Effector CD4-positive, alpha-beta T cell (primary cell): ENCODE measurements at places on chromosomes 7 and 10.

DNA sequence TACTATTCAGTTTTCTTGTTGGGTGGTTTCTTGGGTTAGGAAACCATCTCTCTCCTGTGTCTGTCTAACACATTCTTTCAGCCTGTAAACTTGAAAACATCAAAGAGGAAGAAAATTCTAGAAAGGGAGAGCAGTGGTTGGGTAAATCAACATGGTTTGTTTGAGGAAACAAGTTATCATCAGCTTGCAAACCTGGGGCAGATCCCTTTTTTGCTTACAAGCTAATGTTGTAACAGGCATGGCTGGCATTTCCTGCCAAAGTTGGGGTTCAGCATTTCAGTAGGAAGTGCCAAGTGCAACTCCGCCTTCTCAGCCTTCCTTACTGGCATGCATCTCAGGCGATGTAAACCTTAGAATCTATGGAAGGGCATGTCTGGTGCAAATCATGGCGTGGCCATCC, 112.6 kb downstream of the EEPD1 start:
- no peak for DNase-seq

DNA sequence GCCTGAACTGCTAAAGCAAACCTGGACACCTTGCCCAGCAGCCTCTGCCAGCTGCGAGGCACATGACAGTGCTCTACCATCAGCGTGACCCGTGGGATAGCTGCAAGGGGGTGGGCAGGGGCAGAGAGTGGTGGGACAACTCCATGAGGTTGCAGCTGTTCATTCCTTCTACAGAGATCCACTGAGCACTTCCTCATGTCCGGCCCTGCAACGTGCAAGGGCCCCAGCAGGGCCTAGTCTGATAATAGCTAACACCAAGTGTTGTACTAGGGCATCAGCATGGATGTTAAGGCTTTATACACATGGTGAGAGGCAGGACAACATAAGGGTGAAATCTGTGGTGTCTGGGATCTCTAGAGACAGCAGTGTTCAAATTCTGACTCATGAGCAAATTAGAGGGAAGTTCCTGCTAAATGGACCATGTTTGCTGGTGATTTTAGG, 14.3 kb downstream of the NOD1 start:
- no peak for DNase-seq

- DNase-seq, result no peak
Measured at GRCh38 chr10:57891201-57892006, 376.3 kb downstream of the IPMK start.

GRCh38 chr7:128099204-128099671, 68.0 kb upstream of the LRRC4 start:
- no peak for DNase-seq

GRCh38 chr10:132891368-132891767, 51.0 kb downstream of the CFAP46 start:
- DNase-seq, result no peak

- DNase-seq, result no peak
Measured at GRCh38 chr7:133682364-133683181, 429.7 kb downstream of the EXOC4 start.

- no peak for DNase-seq
Measured at GRCh38 chr7:116315803-116316202, 105.5 kb downstream of the TES start.

- DNase-seq, result no peak
Measured at GRCh38 chr10:46052791-46053375, 6.8 kb upstream of the MSMB start.

GRCh38 chr7:131346885-131347592, 19.4 kb downstream of the MKLN1 start:
- DNase-seq, result no peak

GRCh38 chr7:30846378-30846777, 65.3 kb upstream of the AQP1 start:
- no peak for DNase-seq

GRCh38 chr7:36155811-36156361, 2.8 kb downstream of the EEPD1 start:
- DNase-seq, result no peak

DNA sequence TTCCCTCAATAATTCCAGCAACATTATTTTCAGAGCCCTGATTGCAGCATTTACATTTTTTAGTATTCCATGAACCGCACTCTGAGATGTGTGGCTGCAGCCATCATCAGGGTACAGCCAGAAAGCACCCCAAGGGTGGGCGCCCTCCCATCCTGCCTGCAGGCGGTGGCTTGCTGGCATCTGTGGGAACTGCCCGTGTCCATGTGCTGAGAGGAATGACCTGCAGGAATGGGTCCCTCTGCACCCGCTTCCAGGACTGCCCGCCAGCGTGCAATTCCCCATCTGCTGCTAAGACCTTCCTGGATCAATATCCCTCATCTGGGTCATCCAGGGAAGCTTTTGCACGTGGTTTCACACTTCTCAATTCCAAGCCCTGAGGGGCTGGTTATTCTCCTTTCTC, 32.8 kb upstream of the NUB1 start:
- DNase-seq, result no peak

- DNase-seq, result no peak
Measured at GRCh38 chr7:11638011-11638774, 193.8 kb downstream of the THSD7A start.

DNA sequence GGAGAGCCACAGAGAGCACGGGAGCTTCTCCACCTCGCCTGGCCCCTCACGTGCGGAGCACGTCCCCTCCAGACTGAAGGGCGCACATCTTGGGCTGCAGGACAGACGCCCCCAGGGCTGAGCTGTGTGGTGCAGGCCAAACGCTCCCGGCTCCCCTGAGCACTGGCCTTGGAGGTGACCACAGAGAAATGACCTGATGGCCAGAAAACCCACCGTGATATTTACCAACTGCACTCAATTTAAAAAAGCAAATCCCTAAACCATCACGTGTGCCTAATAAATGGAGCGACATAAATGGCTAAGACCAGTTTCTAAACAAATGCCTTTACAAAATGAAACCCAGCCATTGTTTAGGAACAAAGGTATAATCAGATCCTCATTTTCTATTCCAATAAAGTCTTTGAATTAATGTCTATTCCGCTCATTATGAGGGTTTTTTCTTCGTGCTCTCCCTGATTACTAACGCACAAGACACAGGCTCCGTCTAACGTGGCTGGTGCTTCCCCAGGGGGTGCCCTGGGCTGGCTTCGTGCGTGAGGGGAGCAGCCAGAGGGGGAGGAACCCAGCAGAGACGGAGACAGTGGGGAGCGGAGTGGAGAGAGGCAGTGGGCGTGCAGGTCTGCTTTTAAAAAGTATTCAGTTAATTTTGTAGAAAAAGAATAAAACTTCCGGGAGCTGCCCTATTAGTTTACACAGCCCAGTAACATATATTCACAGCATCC, 190.3 kb downstream of the DNAJB6 start:
- DNase-seq, result no peak

DNA sequence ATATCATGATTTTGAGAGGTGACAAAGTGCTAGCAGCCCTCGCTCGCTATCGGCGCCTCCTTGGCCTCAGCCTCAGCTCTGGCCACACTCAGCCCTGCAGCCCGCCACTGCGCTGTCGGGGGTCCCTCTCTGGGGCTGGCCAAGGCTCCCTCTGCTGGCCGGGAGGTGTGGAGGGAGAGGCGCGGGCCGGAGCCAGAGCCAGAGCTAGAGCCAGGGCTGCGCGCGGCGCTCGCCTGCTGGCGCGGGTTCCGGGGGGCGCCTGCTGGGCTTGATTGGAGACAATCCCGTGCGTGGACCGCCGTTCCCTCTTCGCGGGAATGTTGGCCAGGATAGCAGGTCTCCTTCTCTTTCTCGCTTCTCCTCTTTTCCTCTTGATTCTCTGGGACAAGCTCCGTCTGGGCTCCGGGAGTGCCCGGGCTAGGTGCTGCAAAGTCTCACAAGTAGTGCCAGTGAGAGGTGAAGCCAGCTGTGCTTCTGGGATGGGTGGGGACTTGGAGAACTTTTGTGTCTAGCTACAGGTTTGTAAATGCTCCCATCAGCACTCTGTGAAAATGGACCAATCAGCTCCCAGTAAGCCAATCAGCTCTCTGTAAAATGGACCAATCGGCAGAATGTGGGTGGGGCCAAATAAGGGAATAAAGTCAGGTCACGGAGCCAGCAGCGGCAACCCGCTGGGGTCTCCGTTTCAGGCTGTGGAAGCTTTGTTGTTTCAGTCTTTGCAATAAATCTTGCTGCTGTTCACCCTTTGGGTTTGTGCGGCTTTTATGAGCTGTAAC, 43.4 kb upstream of the ELMO1 start:
- DNase-seq, result no peak

- DNase-seq, result no peak
Measured at GRCh38 chr7:40213856-40214255, 79.1 kb downstream of the SUGCT start.

DNA sequence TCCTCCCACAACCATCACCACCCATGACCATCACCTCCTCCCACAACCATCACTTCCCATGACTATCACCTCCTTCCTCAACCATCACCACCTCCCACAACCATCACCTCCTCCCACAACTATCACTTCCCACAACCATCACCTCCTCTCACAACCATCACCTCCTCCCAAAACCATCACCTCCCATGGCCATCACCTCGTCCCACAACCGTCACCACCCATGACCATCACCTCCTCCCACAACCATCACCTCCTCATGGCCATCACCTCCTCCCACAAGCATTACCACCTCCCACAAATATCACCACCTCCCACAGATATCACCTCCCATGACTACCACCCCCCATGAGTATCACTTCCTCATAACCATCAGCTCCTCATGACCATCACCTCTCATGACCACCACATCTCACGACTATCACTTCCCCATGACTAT, 52.2 kb downstream of the PDGFA start:
- DNase-seq, result no peak

GRCh38 chr7:145624618-145625017, 492.0 kb upstream of the CNTNAP2 start:
- DNase-seq, result no peak

- no peak for DNase-seq
Measured at GRCh38 chr10:17056781-17057428, 72.7 kb downstream of the CUBN start.

DNA sequence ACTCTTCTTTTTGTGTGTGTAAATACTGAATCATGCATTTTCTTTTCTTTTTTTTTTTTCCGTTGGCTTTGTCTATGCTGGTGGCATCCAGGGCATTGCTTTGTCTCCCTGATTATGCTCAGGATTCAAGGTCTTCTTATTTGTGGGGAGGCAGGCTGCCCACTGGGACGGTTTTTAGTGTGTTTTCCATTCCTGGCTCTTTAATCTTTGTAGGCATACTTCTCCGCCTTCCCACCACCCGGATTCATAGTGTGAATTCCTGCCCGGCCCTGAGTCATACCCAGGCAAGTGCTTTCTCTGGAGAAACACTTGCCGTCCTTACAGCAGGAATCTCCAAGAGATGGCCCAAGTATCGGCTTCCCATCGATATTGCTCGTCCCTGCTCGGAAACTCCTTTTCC, 5.2 kb downstream of the ZNF655 start:
- DNase-seq, result no peak

DNA sequence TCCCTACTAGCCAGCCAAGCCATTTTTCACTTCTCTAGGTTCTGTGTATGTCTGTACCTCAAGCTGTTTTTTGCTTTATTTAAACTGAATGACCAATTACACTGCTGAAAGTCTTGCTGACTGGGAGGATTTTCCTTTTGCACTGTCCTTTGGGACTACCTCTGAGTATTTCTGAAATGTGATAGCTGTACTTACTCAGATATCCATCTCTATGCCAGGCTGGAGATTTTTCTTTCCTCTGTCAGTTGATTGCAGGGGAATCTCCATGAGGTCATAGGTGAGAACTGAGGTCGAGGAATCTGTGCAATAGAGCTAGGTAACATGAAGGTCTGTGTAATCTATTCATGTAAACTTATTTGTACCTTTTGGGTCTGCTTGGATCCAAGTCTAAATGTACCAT, 38.9 kb upstream of the ANKRD1 start:
- no peak for DNase-seq

DNA sequence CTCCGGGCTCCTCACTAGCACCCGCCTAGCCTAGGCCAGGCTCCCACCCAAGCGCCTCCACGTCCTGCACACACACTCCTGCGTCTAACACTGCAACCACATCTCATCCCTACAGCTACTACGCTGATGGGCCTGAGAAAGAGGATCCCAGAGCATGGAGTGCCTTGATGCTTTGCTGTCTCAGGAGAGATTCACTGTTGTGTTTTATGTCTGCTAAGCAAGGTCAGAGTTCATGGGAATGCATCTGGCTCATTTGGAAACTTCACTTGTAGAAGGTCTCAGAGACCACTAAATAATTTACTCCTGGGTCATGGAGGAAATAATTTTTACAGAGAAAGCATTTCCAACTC, 88.7 kb downstream of the SLIT1 start:
- no peak for DNase-seq

DNA sequence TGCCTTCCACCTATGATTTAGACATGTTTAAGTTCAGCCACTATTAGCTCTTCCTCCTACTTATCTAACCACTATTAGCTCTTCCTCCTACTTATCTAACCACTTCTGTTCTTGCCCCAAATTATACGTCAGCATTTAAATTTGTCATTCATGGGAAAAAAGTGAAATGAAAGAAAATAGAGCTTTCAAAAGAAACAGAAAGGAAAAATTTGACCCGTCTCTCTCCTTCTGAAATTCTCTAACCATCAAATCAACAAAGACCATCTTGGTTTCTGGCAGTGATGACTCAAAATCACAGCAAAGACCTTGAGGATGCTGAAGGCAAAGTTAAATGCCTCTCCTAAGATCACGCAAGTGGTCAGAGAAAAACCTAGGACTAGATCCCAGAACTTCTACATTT, 2.6 kb downstream of the LIPA start:
- no peak for DNase-seq

DNA sequence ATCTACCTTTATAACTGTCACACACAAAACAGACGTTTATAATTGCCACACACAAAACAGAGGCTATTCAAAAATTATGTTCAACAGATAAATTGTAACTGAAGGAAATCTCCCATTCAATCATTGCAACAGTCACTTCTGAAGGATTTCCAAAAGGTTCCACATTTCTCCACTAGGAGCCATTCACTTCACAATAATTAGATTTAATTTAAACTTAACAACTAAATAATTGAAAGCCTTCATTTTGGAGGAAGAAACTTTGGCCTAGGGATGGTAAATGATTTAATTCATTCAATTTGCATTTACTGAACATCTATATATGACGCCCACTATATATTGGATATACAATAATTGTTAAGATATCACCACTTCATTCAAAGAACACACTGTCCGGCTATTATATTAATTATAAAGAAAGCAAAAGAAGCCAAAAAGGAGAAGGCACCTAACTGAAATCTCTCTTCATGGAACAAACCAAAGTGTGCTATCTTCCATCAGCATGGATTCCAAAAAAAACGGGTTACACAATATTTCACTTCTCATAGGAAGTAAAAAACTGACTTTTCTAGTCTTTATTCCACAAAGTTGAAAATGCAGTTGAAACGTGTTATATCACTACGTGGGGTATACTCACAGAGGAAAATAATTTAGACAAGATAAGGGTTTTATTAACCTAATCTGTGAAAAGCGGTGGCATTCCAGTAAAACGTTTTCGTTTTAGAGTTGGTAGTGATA, 1.7 kb downstream of the ATAD1 start:
- no peak for DNase-seq

- DNase-seq, result no peak
Measured at GRCh38 chr10:21317902-21318301, 207.6 kb downstream of the SKIDA1 start.
